Adrenal gland (tissue), 19 donors: ENCODE measurements at places on chromosomes 7 and 10. TPM values are rescaled to one million over a fixed set of nuclear protein-coding genes. Genes with fewer than 3 reads are reported as not detected.

Gene ZNF138
- total RNA-seq, result 15.0 TPM

Gene NPY4R2
- not detected for total RNA-seq

Gene CYP3A5
- 14.4 TPM for total RNA-seq

Gene GNG11
- 23.8 TPM for total RNA-seq

Gene WASHC2C
- total RNA-seq, result 49.3 TPM

Gene IFT22
- 45.8 TPM for total RNA-seq

Gene ZPBP
- not detected for total RNA-seq

Gene ACSL5
- 8.6 TPM for total RNA-seq

Gene PNLIP
- 0.91 TPM for total RNA-seq

Gene DNAH11
- 5.1 TPM for total RNA-seq

Gene AOC1
- total RNA-seq, result not detected

Gene PTPN20
- total RNA-seq, result 26.8 TPM

- no peak overlapping the region for H3K4me3 ChIP-seq
- peaks cover 33% of the 10 kb centered on the region for H3K4me1 ChIP-seq
- H3K27me3 ChIP-seq, result no peaks in the 10 kb centered on the region
- H3K27ac ChIP-seq, result peak overlapping the region; percentile 92
- H3K36me3 ChIP-seq, result no peaks in the 10 kb centered on the region
These were observed 1.3 kb downstream of the HHEX start for GRCh38 chr10:92690915-92691590.

DNA sequence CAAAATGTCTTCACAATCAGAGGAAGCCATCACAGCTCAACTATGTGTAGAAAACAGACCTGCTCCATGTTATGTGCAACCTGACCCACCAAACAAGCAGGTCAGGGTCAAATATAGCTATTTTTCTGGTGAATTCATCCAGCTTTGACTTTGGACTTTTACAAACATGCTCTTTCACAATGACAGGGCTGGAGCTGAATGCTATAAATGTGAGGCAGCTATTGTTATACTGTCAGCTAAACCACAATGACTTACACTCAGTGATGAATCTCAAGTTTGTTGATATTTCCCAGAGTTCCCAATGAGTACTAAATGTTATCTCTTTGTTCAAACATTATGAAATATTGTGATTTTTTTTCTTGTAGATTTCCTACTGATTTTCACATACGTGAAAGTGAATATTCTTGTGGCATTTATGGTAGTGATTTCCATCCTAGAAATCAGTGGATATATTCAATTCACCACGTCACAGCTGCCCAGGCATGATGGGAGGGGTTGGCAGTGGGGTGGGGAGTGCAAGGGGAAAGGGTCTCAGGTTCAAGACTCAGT lies 2.5 kb upstream of the ITIH2 start:
- no peak overlapping the region for H3K4me3 ChIP-seq
- H3K27me3 ChIP-seq, result no peaks in the 10 kb centered on the region
- H3K27ac ChIP-seq, result no peak overlapping the region
- H3K36me3 ChIP-seq, result no peaks in the 10 kb centered on the region
- H3K4me1 ChIP-seq, result no peaks in the 10 kb centered on the region

- peaks cover 5% of the 10 kb centered on the region for H3K4me1 ChIP-seq
- H3K27ac ChIP-seq, result no peak overlapping the region
- H3K36me3 ChIP-seq, result no peaks in the 10 kb centered on the region
- DNase-seq, result peak; percentile 51
These were observed 372 bp upstream of the TMEM130 start for GRCh38 chr7:98870121-98870651.

- H3K27me3 ChIP-seq, result no peaks in the 10 kb centered on the region
- H3K27ac ChIP-seq, result no peak overlapping the region
- no peaks in the 10 kb centered on the region for H3K4me1 ChIP-seq
- no peak overlapping the region for H3K4me3 ChIP-seq
These were observed 25.3 kb upstream of the NEBL start for GRCh38 chr10:20922451-20922850.

GRCh38 chr7:26038201-26038990 lies 113.6 kb upstream of the NFE2L3 start:
- H3K27ac ChIP-seq, result no peak overlapping the region
- no peak for DNase-seq
- no peak overlapping the region for H3K4me3 ChIP-seq
- no peaks in the 10 kb centered on the region for H3K36me3 ChIP-seq
- H3K4me1 ChIP-seq, result no peaks in the 10 kb centered on the region
- H3K27me3 ChIP-seq, result peaks cover 29% of the 10 kb centered on the region

- DNase-seq, result peak; percentile 80
- H3K4me3 ChIP-seq, result no peak overlapping the region
- H3K27ac ChIP-seq, result peak overlapping the region; percentile 90
- no peaks in the 10 kb centered on the region for H3K27me3 ChIP-seq
- peaks cover 34% of the 10 kb centered on the region for H3K4me1 ChIP-seq
- no peaks in the 10 kb centered on the region for H3K36me3 ChIP-seq
These were observed 23.5 kb downstream of the ABLIM1 start for GRCh38 chr10:114634609-114634979.

- H3K27me3 ChIP-seq, result no peaks in the 10 kb centered on the region
- H3K27ac ChIP-seq, result no peak overlapping the region
- no peaks in the 10 kb centered on the region for H3K4me1 ChIP-seq
- H3K36me3 ChIP-seq, result no peaks in the 10 kb centered on the region
These were observed 69.6 kb downstream of the SEM1 start for GRCh38 chr7:96640054-96640453.

DNA sequence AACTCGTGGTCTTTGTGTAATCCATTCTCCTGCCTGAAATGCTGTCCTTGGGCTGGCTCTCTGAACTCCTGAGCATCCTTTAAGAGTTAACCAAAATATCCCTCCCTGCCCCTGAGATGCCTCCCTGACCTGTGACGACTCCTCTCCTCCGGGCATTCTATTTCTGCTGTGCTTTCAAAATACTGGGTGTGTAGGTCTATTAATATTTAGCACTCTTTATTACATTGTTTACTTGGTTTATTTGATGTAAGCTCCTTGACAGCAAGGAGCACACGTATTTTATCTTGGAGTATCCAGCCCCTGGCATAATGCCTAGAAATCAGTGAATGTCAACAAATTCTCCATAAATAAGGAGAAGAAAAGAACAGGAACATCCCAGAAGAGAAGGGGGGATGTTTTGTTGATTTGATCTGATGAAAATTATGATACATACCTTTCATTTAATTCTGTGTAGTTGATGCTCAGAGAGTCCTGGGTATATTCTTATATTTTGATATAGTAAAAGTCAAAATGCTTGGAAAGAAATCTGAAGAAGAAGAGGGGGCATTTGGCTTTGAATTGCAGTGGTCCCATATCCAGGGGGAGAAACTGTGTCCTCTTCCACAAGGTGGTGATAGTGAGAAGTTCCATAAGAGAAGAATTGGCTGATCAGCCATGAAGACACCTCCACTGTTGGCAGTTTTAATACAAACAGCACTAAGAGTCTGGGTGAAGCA lies 107.7 kb upstream of the MPP7 start:
- H3K27me3 ChIP-seq, result peaks cover 4% of the 10 kb centered on the region
- H3K4me3 ChIP-seq, result no peak overlapping the region
- no peak overlapping the region for H3K27ac ChIP-seq
- no peaks in the 10 kb centered on the region for H3K4me1 ChIP-seq
- DNase-seq, result no peak
- H3K36me3 ChIP-seq, result no peaks in the 10 kb centered on the region

GRCh38 chr10:58851606-58852005 lies 324.8 kb upstream of the PHYHIPL start:
- H3K4me1 ChIP-seq, result no peaks in the 10 kb centered on the region
- no peaks in the 10 kb centered on the region for H3K36me3 ChIP-seq
- DNase-seq, result no peak
- no peak overlapping the region for H3K27ac ChIP-seq
- no peaks in the 10 kb centered on the region for H3K27me3 ChIP-seq

GRCh38 chr10:5557799-5558771 lies 33.3 kb downstream of the CALML3 start:
- H3K4me3 ChIP-seq, result no peak overlapping the region
- H3K27ac ChIP-seq, result no peak overlapping the region
- no peaks in the 10 kb centered on the region for H3K36me3 ChIP-seq
- no peak for DNase-seq
- no peaks in the 10 kb centered on the region for H3K27me3 ChIP-seq

DNA sequence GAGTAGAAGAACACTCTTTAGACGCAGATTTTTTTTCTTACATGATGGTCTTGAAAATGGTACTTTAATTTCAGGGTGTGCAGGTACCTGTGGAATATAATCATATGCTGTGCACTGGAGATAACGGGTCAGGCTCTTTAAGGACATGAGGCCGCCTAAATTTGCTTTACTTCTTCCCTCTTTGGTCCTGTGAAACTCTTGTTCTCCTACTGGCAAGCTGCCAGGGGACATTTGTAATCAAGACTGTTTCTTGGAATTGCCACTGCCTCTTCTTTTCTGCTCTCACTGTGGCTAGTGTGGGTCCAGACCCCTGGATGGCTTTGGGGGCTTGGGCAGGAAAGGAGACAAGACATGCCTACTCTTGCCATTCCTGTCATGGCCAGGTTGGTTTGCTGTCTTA lies 146.0 kb downstream of the SND1 start:
- no peak overlapping the region for H3K4me3 ChIP-seq
- H3K36me3 ChIP-seq, result no peaks in the 10 kb centered on the region
- H3K27me3 ChIP-seq, result no peaks in the 10 kb centered on the region
- no peak overlapping the region for H3K27ac ChIP-seq
- peaks cover 5% of the 10 kb centered on the region for H3K4me1 ChIP-seq
- DNase-seq, result peak; percentile 50

GRCh38 chr7:155164316-155164715 lies 94.2 kb downstream of the HTR5A start:
- no peak overlapping the region for H3K27ac ChIP-seq
- no peaks in the 10 kb centered on the region for H3K4me1 ChIP-seq
- H3K4me3 ChIP-seq, result no peak overlapping the region
- no peak for DNase-seq
- no peaks in the 10 kb centered on the region for H3K27me3 ChIP-seq
- no peaks in the 10 kb centered on the region for H3K36me3 ChIP-seq

GRCh38 chr7:30983042-30983913 lies 19.5 kb downstream of the GHRHR start:
- peaks cover 4% of the 10 kb centered on the region for H3K4me1 ChIP-seq
- no peak overlapping the region for H3K27ac ChIP-seq
- H3K27me3 ChIP-seq, result no peaks in the 10 kb centered on the region

GRCh38 chr10:23884670-23885069 lies 324.3 kb upstream of the KIAA1217 start:
- no peaks in the 10 kb centered on the region for H3K4me1 ChIP-seq
- no peak for DNase-seq
- no peak overlapping the region for H3K27ac ChIP-seq
- no peak overlapping the region for H3K4me3 ChIP-seq

GRCh38 chr10:117130862-117131375 lies 7.2 kb downstream of the VAX1 start:
- no peaks in the 10 kb centered on the region for H3K36me3 ChIP-seq
- H3K27me3 ChIP-seq, result peaks cover 83% of the 10 kb centered on the region
- no peak overlapping the region for H3K4me3 ChIP-seq
- no peak overlapping the region for H3K27ac ChIP-seq
- DNase-seq, result no peak

- H3K27me3 ChIP-seq, result no peaks in the 10 kb centered on the region
- no peaks in the 10 kb centered on the region for H3K4me1 ChIP-seq
- no peak overlapping the region for H3K27ac ChIP-seq
- no peaks in the 10 kb centered on the region for H3K36me3 ChIP-seq
These were observed 2.8 kb downstream of the GIMAP5 start for GRCh38 chr7:150740053-150740452.

DNA sequence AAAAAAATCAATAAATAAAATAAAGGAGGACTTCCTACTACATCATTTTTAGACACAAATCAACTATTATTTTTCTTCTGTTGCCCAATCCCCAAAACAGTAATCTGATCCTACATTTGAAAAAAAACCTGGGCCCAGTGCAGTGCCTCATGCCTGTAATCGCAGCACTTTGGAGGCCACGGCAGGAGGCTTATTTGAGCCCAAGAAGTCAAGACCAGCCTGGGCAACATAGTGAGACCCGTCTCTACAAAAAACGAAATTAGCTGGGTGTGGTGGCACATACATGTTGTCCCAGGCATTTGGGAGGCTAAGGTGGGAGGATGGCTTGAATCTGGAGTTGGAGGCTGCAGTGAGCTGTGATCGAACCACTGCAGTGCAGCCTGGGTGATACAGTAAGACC lies 2.7 kb upstream of the GTF2I start:
- H3K36me3 ChIP-seq, result no peaks in the 10 kb centered on the region
- no peak overlapping the region for H3K4me3 ChIP-seq
- no peaks in the 10 kb centered on the region for H3K27me3 ChIP-seq

GRCh38 chr10:22999942-23000341 lies 72.1 kb downstream of the ARMC3 start:
- no peak overlapping the region for H3K4me3 ChIP-seq
- no peaks in the 10 kb centered on the region for H3K36me3 ChIP-seq
- no peak overlapping the region for H3K27ac ChIP-seq
- H3K4me1 ChIP-seq, result no peaks in the 10 kb centered on the region
- peaks cover 33% of the 10 kb centered on the region for H3K27me3 ChIP-seq

DNA sequence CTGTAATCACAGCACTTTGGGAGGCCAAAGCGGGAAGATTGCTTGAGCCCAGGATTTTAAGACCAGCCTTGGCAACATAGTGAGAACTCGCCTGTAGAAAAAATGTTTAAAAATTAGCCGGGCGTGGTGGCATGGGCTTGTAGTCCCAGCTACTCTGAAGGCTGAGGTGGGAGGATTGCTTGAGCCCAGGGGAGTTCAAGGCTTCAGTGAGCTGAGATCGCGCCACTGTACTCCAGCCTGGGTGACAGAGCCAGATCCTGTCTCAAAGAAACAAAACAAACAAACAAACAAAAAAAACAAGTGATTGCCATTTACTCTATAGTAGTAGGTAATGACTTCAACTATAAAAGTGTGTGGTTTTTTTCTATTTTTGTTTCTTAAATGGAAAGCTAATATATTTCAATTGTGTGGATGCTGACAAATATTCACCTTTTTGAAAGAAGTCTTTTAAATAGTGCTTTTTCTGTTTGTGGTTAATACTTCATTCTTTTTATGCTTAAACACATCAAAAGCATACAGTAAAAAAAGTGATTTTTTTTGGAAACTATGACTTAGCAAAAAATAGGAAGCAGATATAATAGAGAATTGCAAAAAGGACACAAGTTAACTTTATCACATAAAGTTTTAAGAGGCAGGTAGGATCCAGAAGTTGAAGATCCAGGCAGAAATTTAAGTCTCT lies 48.4 kb downstream of the ZNF277 start:
- H3K36me3 ChIP-seq, result no peaks in the 10 kb centered on the region
- H3K27me3 ChIP-seq, result no peaks in the 10 kb centered on the region
- H3K27ac ChIP-seq, result no peak overlapping the region
- H3K4me1 ChIP-seq, result no peaks in the 10 kb centered on the region
- H3K4me3 ChIP-seq, result no peak overlapping the region

- no peak for DNase-seq
- no peaks in the 10 kb centered on the region for H3K4me1 ChIP-seq
- no peaks in the 10 kb centered on the region for H3K27me3 ChIP-seq
- no peak overlapping the region for H3K4me3 ChIP-seq
These were observed 41.2 kb downstream of the CAMK2B start for GRCh38 chr7:44284216-44284615.
